ENCODE measurements at places on chromosomes 12 and 14. TPM values are rescaled to one million over a fixed set of nuclear protein-coding genes. Genes with fewer than 3 reads are reported as not detected.

- H3K27ac ChIP-seq, result no peak overlapping the region
- no peaks in the 10 kb centered on the region for H3K36me3 ChIP-seq
- H3K27me3 ChIP-seq, result no peaks in the 10 kb centered on the region
These were observed 65.1 kb upstream of the KTN1 start for GRCh38 chr14:55514819-55515490.

GRCh38 chr14:52439476-52439875 is 112.8 kb downstream of the TXNDC16 start:
- H3K27me3 ChIP-seq, result no peaks in the 10 kb centered on the region
- no peak overlapping the region for H3K27ac ChIP-seq
- no peak overlapping the region for H3K4me3 ChIP-seq
- H3K4me1 ChIP-seq, result no peaks in the 10 kb centered on the region

GRCh38 chr14:103849151-103849886 is 1.9 kb upstream of the PPP1R13B start:
- peaks cover 21% of the 10 kb centered on the region for H3K4me1 ChIP-seq
- H3K27ac ChIP-seq, result no peak overlapping the region
- no peak for DNase-seq
- H3K27me3 ChIP-seq, result no peaks in the 10 kb centered on the region
- H3K4me3 ChIP-seq, result no peak overlapping the region

DNA sequence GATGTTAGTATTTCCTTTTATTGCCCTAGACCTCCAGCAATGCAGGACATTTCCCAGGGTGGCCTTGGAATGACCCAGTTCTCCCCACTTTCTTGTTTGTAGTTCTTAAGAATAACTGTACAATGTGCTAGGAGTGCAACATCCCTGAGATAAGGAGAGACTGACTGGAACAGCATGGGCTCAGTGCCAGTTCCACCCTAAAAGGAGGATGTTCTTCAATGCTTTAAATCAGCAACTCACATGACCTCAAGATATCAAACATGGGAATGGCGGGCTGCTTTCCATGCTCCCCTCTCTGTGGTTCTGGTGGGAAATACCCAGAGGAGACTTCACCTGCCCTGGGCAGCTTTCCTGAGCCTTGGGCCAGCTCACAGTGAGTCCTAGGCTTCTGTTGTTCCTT is 766.9 kb upstream of the FBXO33 start:
- no peaks in the 10 kb centered on the region for H3K27me3 ChIP-seq
- no peaks in the 10 kb centered on the region for H3K36me3 ChIP-seq
- no peak for DNase-seq
- no peak overlapping the region for H3K4me3 ChIP-seq

- DNase-seq, result no peak
- H3K4me3 ChIP-seq, result no peak overlapping the region
- no peak overlapping the region for H3K27ac ChIP-seq
These were observed 244.4 kb upstream of the FOXN3 start for GRCh38 chr14:89661392-89661791.

GDF3 gene
- total RNA-seq, result not detected

AMIGO2 gene
- total RNA-seq, result 5.0 TPM

GRCh38 chr12:5432011-5432400 is at the start of gene NTF3:
NTF3 (plus strand) TSS chr12:5432108; CDS start chr12:5432325, 217 bp downstream.
- no peak within 1 kb of the TSS for H3K27ac ChIP-seq
- peak within 1 kb of the TSS; percentile 9 for H3K4me3 ChIP-seq
- H3K36me3 ChIP-seq, result no peaks in the 10 kb centered on the region
- H3K4me1 ChIP-seq, result no peaks in the 10 kb centered on the region
- DNase-seq, result no peak
- peaks cover 3% of the 10 kb centered on the region for H3K27me3 ChIP-seq

DNA sequence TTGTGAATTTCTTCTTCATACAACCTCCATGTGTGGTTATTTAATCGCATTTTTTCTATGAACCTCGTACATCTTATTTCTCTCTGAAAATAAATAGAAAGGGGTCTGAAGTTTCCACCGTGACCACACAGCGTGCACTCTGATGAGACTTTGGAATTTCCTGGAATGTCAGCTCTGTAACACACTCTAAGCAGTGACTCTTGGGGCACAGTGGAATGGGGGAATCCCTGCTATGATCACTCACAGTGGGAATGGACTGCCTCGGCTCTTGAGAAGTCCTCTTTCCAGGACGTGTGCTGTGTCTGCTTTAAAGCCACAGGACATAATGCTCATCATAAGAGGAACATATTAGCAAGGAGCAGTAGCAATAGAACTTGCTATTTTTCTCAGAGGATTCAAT is 416.2 kb downstream of the EGLN3 start:
- no peaks in the 10 kb centered on the region for H3K4me1 ChIP-seq
- DNase-seq, result no peak
- no peak overlapping the region for H3K27ac ChIP-seq

GRCh38 chr12:57889500-57889989 is 43.0 kb upstream of the CTDSP2 start:
- peak overlapping the region; percentile 37 for H3K27ac ChIP-seq
- H3K36me3 ChIP-seq, result no peaks in the 10 kb centered on the region
- H3K4me3 ChIP-seq, result no peak overlapping the region
- H3K27me3 ChIP-seq, result no peaks in the 10 kb centered on the region
- DNase-seq, result no peak

DNA sequence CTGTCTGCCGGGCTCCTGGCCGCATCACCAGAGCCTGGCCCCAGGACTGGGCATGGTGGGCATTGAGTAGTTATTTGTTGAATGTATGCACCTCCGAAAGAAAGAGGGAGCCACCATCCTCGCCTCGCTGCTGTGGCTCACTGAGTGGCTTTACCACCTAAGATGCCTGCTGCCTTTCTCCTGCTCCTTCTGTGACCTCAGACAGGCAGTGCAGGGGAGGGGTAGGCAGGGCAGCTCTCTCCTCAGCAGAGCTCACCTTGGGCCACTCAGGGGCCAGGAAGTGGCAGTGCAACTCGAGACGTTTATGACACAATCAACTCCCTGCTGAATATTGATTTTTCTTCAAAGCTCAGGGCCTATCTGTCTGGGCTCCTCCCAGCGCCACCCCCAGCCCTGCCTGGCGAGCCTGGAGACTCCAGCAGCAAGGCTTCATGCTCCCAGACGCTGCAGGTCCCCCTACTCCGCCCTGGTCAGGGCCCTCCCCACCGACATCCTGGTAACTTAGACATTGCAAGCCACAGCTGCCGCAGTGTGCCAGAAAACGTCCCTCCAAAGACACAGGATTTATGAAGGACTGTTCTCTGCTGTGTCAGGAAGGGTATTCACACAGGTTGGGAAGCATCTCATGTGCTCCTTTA is 84.3 kb upstream of the DIO3 start:
- H3K4me3 ChIP-seq, result no peak overlapping the region
- no peaks in the 10 kb centered on the region for H3K36me3 ChIP-seq
- DNase-seq, result peak; percentile 86
- H3K27me3 ChIP-seq, result no peaks in the 10 kb centered on the region

DNA sequence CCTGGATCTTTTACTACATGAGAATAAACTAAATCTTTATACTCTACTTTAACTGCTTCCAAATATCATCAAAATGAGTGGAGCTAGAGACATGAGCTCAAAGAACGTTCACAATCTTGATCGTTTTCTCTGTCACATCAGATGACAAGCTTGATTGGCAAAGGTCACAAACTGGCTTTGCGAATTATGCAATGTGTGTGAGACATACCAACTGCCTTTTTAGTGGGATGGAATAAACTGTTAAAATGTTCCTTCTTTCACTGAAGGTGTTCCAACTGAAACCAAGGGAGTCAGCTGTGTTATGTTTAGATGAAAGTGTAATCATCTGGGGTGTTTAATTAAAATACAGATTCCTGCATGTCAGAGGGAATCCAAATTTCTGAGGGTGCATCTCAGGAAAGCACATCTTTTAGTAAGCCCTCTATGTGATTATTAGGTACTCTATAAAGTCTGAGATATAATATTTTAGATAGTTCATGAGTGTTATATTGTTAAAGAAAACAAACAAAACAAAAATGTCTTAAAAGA is 21.9 kb downstream of the KITLG start:
- no peak overlapping the region for H3K4me3 ChIP-seq
- DNase-seq, result no peak
- no peaks in the 10 kb centered on the region for H3K36me3 ChIP-seq
- H3K27me3 ChIP-seq, result no peaks in the 10 kb centered on the region
- peaks cover 27% of the 10 kb centered on the region for H3K4me1 ChIP-seq

GRCh38 chr14:100979780-100980179 is 76.3 kb upstream of the RTL1 start:
- H3K36me3 ChIP-seq, result no peaks in the 10 kb centered on the region
- no peak overlapping the region for H3K4me3 ChIP-seq
- H3K27me3 ChIP-seq, result no peaks in the 10 kb centered on the region
- H3K27ac ChIP-seq, result no peak overlapping the region
- no peak for DNase-seq
- H3K4me1 ChIP-seq, result no peaks in the 10 kb centered on the region

DNA sequence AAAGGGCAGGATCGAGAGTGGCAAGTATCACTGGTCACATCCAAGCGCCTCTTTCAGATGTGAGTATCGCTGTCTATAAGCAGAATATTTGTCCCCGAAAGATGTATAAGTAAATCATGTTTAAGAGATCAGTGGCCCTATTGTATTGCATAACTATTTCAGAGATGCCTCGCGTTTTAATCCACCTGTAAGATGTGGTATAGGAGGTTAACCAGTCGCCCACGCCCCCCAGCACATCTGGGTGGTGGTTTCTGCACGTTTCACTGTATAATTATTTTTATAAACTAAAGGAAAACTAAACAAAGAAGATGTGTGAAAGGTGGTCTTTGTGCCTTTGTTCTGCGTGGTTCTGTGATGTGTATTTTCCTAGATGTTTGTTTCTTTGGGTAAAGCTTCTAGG is 28.9 kb downstream of the RIMBP2 start:
- H3K36me3 ChIP-seq, result no peaks in the 10 kb centered on the region
- no peaks in the 10 kb centered on the region for H3K27me3 ChIP-seq
- no peak overlapping the region for H3K27ac ChIP-seq
- no peak overlapping the region for H3K4me3 ChIP-seq

- no peaks in the 10 kb centered on the region for H3K36me3 ChIP-seq
- H3K4me1 ChIP-seq, result peaks cover 17% of the 10 kb centered on the region
- no peak overlapping the region for H3K4me3 ChIP-seq
- peak; percentile 72 for DNase-seq
- H3K27ac ChIP-seq, result peak overlapping the region; percentile 60
- no peaks in the 10 kb centered on the region for H3K27me3 ChIP-seq
These were observed 35.3 kb downstream of the CD9 start for GRCh38 chr12:6235499-6235898.

DNA sequence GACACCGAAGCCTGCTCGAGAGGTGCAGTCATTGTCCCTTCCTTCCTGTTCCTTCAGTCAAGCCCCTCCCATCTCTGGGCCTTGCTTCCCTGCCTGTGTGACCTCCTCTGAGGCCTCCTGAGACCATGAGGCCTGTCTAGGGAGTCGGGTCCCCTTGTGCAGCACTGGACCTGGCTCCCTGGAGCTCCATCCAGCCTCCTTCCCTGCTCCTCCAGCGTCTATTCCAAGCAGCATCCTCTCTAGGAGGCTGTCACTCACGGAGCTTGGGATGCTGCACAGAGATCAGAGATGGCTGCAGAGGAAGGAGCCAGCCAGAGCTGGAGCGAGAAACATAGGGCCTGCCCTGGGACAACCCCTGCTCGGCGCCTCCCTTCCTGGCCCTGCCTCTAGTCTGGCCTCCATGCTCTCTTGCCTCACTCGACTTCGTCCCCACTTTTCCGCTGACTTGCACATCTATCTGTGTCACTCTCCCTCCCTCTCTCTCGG is 142.7 kb downstream of the BCL11B start:
- H3K27me3 ChIP-seq, result no peaks in the 10 kb centered on the region
- H3K27ac ChIP-seq, result no peak overlapping the region
- no peaks in the 10 kb centered on the region for H3K36me3 ChIP-seq

KRT84 gene
- total RNA-seq, result not detected

DNA sequence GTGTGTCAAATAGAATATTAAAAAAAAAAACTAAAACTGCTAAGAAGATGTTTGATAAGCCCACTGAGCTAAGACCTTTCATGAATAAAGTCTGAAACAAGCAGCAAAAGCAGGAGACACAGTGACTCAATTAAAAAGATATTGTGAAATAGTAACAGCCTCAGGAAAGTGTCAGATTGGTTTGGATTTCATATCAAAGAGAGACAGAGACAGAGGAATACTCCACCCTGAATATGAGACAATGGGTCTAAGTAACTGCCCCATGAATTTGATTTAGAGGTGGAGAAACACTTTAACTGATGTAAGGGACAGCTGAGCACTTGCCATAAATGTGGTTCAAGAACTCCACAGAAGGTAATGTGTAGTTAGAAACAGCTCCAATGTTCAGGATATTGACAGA is 277.9 kb upstream of the FOXG1 start:
- H3K36me3 ChIP-seq, result no peaks in the 10 kb centered on the region
- no peaks in the 10 kb centered on the region for H3K27me3 ChIP-seq
- no peak overlapping the region for H3K4me3 ChIP-seq
- no peaks in the 10 kb centered on the region for H3K4me1 ChIP-seq
- no peak for DNase-seq

AQP6 gene
- total RNA-seq, result not detected

GRCh38 chr12:28089338-28089737 is 100.9 kb upstream of the CCDC91 start:
- H3K27me3 ChIP-seq, result no peaks in the 10 kb centered on the region
- DNase-seq, result no peak
- H3K4me3 ChIP-seq, result no peak overlapping the region
- H3K36me3 ChIP-seq, result no peaks in the 10 kb centered on the region
- no peaks in the 10 kb centered on the region for H3K4me1 ChIP-seq

Data from pancreas (tissue), 10 donors.